HFFc6 (cell line): ENCODE measurements at places on chromosomes 6 and 20. TPM values are rescaled to one million over a fixed set of nuclear protein-coding genes. Genes with fewer than 3 reads are reported as not detected.

The BPI gene
- total RNA-seq, result not detected in 2 replicates

The ALDH5A1 gene
- 1.2 to 1.8 TPM (median 1.5 TPM) in 3 replicates for total RNA-seq

- peak overlapping the region; percentile 95 for H3K4me3 ChIP-seq
- DNase-seq, result peak; percentile 54
- H3K27ac ChIP-seq, result peak overlapping the region; percentile 86
- 0 out of 2 replicates have a peak, but pooled peaks cover 4% of the 10 kb centered on the region for H3K27me3 ChIP-seq
- peaks cover 52% of the 10 kb centered on the region for H3K4me1 ChIP-seq
- peaks cover 32% of the 10 kb centered on the region for H3K36me3 ChIP-seq
Observed at GRCh38 chr6:117483004-117483644, 650 bp downstream of the DCBLD1 start.

GRCh38 chr6:152146385-152146784 is 338.9 kb downstream of the ESR1 start:
- H3K36me3 ChIP-seq, result peaks cover 40% of the 10 kb centered on the region
- peaks cover 26% of the 10 kb centered on the region for H3K4me1 ChIP-seq
- peak; percentile 82 for DNase-seq
- H3K4me3 ChIP-seq, result peak overlapping the region; percentile 23; the same call in 1 of the 2 replicates
- H3K27me3 ChIP-seq, result no peaks in the 10 kb centered on the region
- peak overlapping the region; percentile 22 for H3K27ac ChIP-seq

DNA sequence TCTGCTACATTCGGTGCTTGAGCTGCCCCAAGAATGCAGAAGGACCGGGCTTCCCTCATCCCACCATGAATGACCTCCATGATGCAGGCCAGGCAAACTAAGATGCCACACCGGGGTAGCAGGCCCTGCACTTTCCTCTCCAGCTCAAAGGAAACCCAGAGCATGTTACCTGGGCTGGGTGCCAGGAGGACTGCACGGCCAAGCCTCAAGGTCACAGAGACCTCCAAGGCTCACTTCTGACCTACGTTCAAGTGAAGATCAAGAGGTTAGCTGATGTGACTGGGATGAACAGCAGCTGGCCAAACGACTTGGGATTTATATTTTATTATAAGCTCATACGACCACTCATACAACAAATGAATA is 501.8 kb downstream of the CD83 start:
- DNase-seq, result no peak
- peaks cover 5% of the 10 kb centered on the region; the same call in 1 of the 2 replicates for H3K36me3 ChIP-seq
- no peak overlapping the region for H3K27ac ChIP-seq
- H3K27me3 ChIP-seq, result peaks cover 17% of the 10 kb centered on the region
